Activated CD4-positive, alpha-beta T cell treated with anti-CD3 and anti-CD28 coated beads, Interleukin-2, amount 50 U/mL, for 4 hours (primary cell): ENCODE measurements at places on chromosomes 11 and 22.
A peak's percentile ranks its signal among the peaks of the same experiment; 100 is the strongest.

DNA sequence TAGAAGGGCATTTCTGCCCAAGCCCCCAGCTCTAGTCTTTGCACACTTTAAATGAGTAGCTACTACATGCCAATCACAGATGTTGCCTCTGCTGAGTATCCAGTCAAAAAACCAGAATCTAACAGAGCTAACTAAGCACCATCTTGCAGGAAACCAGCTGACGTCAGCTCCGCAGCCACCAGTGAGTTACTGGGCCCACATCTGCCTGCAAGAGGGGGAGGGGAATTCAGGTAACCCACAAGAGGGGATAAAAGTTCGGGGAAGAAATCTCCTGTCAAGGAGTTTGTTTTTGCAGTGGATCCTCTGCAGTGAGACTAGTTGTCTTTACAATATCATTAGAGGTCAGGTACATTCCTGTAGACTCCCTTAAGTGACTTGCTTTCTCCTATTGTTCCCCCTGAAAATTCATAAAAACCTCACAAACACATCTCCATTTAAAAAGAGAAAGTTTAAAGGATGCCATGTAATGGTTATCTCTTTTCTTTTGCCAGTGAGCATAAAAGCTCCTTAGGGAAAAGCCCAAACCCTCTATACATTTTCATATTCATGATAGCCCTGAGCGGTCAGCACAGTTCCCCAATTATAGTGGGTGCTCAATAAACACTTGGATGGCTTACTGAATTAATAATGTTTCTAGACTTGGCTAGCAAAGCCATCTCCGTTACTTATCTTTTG is 9.3 kb downstream of the CD44 start:
- no peak for DNase-seq

- DNase-seq: no peak
Observed at GRCh38 chr11:359181-359714, 10.1 kb upstream of the B4GALNT4 start.

DNA sequence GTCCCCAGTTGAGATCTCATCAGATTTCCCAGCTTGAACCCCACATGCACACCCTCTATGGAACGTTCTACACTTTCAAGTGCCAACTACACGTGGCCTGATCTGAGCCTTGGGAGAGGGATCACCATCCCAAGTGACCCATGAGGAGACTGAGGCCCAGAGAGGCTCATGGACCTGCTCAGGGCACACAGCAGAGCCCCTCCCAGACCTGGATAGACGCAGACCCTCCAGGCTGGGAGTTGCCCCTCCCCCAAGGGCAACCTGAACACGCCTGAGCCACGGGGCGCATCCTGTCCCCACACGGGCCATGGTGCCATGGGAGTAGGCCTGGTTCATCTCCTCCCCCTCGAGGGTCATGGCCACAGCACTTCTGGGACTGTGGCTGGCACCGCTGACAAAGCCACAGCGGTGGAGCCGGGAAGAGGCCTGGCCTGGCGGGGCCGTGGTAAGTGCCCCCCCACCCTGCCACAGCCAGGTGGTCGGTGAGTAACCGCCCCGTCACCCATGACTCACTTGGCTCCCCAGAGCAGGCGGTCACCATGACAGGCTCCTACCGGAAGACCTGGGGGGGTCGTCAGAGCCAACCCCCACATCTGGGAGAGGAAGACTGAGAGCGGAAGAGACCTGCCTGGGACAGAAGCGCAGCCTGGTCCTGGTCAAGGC is 8.1 kb downstream of the WNT7B start:
- DNase-seq: no peak

DNA sequence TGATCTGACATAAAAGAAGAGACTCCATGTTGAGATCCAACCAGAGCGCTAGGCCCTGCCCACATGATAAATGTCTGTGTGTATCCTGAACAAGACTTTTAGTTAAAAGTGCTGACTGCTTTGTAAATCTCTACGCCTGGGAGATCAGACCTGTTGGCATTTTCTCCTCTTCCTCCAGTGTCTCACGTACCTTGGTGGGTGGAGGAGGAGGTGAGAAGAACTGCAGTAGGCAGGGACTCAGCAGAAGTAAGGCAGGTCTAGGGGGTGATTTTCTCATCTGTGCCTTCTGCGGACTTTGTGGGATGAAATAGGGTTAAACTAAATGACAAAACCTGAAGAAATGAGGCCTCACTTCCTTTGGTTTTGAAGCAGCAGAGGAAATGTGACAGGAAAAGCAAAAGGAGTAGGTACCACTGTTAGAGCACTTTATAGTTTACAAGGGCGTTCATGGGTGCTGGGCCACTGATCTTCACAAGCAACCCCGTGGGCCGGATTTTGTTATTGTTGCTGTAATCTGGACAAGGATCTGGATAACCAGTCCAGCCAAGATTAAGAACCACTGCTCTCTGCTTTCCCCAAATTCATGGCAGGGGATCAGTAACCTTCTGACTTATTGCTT is 36.7 kb upstream of the PLET1 start:
- DNase-seq: no peak

- DNase-seq: no peak
Observed at GRCh38 chr11:9313648-9314290, 624 bp downstream of the TMEM41B start.

- DNase-seq: no peak
Observed at GRCh38 chr11:121460941-121461514, 8.3 kb upstream of the SORL1-AS1 start.

DNA sequence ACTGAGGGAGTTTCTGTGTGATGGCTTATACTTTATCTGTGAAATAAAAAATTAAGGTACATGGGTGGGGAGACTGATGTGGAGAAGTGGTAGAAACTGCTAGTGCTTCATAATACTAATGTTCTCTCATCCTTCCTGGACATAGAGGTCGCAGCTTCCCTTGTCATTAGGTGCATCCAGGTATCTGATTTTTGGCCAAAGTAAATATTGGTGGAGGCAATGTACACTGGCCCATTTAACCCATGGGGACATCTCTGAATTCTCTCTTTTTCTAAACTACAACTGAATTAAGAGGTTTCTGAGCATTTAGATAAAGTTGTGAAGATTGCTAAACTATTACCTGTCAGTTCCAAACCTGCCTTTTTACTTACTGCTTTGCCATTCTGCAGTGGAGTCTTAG is 140.9 kb upstream of the CHORDC1 start:
- no peak for DNase-seq

- DNase-seq: no peak
Observed at GRCh38 chr11:93652161-93652597, 9.3 kb upstream of the CEP295 start.

DNA sequence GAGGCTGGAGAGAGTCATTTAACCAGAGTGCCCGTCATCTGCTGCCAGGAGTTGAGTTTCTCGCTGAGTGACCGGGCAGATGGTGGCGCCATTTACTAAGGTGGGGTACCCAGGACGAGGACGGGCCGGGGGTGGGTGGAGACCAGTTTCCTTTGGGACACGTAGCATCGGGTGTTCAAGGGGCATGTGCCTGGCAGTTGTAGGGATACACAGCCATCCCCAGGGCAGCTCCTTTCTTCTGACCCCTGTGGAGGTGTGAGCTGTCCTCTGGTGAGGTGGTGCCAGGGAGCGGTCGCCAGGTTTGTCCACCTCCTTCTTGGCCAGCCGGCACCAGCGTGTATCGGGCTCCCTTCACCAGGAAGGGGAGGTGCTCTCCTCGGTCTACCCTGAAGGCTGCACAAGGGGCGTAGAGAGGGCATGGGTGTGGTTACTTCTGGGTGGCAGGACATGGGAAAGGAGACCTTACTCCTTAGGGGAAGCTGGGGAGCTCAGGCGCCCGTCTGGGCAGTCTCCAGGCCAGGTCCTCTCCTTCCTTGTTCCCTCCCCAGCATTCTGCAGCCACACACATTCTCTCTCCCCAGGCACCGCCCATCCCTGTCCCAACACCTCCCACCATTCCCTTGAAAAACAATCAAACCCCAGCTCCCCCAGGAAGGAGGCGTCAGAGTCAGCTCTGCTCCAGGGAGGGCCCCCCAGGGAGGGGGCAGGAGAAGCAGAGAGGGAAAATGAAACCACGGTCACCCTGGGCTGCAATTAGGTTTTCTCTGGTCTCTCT is 10.3 kb upstream of the MB start:
- peak; percentile 52 for DNase-seq

- no peak for DNase-seq
Observed at GRCh38 chr11:9660886-9661285, 3.0 kb upstream of the SWAP70 start.

GRCh38 chr11:70762810-70763209 is 364.5 kb downstream of the CTTN start:
- no peak for DNase-seq

- DNase-seq: no peak
Observed at GRCh38 chr11:61418136-61418535, 11.6 kb downstream of the CPSF7 start.

GRCh38 chr11:126703662-126704061 is 296.9 kb downstream of the KIRREL3 start:
- no peak for DNase-seq

DNA sequence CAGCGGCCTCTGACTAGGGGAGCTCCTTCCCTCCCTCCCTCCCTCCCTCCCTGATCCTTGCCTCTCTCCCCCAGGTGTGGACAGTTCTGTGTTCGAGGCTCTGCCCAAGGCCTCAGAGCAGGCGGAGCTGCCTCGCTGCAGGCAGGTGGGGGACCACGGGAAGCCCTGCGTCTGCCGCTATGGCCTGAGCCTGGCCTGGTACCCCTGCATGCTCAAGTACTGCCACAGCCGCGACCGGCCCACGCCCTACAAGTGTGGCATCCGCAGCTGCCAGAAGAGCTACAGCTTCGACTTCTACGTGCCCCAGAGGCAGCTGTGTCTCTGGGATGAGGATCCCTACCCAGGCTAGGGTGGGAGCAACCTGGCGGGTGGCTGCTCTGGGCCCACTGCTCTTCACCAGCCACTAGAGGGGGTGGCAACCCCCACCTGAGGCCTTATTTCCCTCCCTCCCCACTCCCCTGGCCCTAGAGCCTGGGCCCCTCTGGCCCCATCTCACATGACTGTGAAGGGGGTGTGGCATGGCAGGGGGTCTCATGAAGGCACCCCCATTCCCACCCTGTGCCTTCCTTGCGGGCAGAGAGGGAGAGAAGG is 11.1 kb upstream of the POU2F3 start:
- DNase-seq: no peak

- no peak for DNase-seq
Observed at GRCh38 chr22:33427461-33427860, 369.3 kb upstream of the SYN3 start.

GRCh38 chr11:16598906-16599305 is 139.5 kb upstream of the C11orf58 start:
- no peak for DNase-seq

- no peak for DNase-seq
Observed at GRCh38 chr11:100808904-100809491, 121.9 kb downstream of the ARHGAP42 start.

GRCh38 chr22:44777364-44777755 is 25.0 kb downstream of the ARHGAP8 start:
- no peak for DNase-seq

- no peak for DNase-seq
Observed at GRCh38 chr11:40207416-40207815, 1252.0 kb downstream of the LRRC4C start.

GRCh38 chr11:121591405-121592033 is 138.8 kb upstream of the SORL1-AS1 start:
- peak; percentile 59 for DNase-seq

DNA sequence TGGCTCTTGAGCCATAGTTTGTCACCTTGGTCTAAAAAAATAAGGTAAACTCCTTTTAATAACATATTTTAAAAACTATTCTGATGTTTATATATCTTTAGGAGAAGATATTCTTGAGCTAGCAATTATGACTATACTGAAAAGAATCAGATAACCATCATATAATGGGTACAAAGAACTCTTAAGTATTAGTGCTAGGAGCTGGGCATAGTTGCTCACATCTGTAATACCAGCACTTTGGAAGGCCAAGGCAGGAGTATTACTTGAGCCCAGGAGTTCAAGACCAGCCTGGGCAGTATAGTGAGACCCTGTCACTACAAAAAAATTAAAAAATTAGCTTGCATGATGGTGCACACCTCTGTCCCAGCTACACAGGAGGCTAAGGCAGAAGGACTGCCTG is 54.0 kb upstream of the B3GNT6 start:
- DNase-seq: no peak

- DNase-seq: no peak
Observed at GRCh38 chr11:110287537-110287936, 8.9 kb downstream of the RDX start.

DNA sequence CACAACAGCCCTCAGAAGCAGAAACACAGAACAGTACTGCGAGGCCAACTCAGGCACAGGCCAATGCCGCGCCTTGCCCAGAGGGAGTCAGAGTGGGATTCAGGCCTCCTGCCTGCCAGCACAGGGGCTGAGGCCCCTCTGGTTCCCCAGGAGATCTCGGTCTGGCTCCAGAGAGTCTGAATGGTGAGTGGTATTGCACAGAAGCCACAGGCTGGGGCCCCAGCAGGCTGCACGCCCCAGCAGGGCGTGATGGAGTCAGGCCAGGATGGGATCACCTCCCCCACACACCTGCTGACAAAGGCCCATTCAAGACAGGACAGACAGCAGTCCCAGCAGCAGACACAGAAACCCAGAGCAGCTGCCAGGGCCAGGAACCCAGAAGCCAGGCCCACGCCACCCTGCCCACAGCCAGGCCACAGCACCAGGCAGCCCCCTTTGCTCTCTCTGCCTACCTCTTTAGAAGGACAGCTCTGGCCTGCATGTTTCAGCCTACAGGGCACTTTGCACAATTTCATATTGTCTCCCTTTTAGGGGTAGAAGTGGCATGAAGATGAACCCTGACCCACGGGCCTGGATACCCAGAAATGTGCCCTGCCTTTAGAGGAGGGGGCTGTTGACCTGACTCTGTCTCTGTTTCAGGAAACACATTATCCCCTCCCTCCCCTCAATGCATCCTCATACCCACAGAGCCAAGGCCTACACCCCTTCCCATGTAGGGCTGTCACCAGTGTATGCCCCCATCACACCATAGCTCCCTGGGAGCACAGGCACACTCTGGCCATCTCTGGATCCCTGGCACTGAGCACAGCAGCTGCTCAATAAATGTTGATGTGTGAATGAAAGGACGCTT is 6.1 kb downstream of the FXYD6 start:
- DNase-seq: no peak

GRCh38 chr11:124036666-124037065 is 4.5 kb downstream of the OR10G7 start:
- no peak for DNase-seq
